ENCODE measurements at places on chromosomes 4 and X.

- no peak for DNase-seq
These were observed 56.1 kb downstream of the APBB2 start for GRCh38 chr4:41158274-41158673.

DNA sequence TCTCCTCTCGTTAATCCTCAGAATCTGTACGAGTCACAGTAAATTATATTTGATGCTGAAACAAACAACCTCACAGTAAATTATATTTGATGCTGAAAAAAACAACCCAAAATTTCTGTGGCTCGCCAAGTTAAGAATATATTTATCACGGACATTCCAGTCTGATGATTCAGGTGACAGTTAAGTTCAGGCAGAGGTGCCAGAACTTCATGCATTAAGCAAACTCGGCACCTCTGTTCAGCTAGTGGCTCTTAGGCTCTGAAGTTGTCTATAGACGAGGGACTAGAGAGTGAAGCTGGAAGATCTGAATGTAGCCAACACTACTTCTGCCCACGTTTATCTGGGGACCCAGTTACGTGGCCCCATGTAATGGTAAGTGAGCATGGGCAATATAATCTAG lies 132.2 kb upstream of the AGA start:
- DNase-seq = peak; percentile 44

DNA sequence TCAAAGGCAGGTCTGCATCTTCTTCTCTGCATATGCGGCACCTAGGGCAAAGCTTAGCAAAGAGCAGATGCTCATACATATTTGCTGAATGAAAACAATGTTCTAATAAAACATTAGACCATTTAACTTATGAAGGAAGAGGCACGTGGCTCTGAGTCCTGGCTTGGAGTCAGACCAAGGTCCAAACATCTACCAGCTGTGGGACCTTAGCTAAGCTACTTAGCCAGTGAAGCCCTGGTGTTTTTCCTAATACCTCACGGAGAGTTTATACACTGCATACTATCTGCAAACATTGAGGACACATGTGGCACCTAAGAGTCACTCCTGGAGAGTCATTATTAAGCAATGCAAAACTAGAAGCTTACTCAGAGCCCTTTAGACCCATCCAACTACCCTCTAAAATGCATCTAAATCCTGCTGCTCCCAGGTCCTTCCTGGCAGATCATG lies 9.0 kb downstream of the PDGFC start:
- peak; percentile 93 for DNase-seq

- peak; percentile 59 for DNase-seq
These were observed 211.6 kb upstream of the TAPT1 start for GRCh38 chr4:16437836-16438235.

DNA sequence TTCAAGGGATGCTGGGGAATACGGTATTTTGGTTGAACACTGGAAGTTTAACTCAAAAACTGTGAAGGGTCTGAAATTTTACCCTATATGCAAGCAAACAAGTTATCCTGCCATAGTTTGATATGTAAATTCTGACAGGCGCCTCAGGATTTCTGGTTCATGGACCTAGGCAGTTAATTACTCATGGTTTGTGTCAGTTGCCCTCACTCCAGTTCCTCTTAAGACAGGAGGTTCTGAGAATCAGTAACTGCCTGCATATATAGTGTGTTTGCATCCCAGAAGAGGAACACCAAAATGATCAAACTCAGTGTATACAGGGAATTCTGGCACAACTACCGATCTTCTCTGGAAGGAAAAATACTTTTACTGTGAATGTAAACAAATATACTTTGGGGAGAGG lies 360.4 kb upstream of the NWD2 start:
- no peak for DNase-seq
